ENCODE measurements at places on chromosomes 5 and 9. TPM values are rescaled to one million over a fixed set of nuclear protein-coding genes. Genes with fewer than 3 reads are reported as not detected.

SLC1A3 gene
- not detected for total RNA-seq

TRIM36 gene
- total RNA-seq = 2.4 TPM

IL13 gene
- total RNA-seq = not detected

RICTOR gene
- 27.8 TPM for total RNA-seq

TYRP1 gene
- total RNA-seq = not detected

CAMK4 gene
- total RNA-seq = 5.8 TPM

PTPRD gene
- total RNA-seq = 1.3 TPM

GRCh38 chr9:136997830-136998234, 1.5 kb upstream of the CLIC3 start:
- DNase-seq = no peak

GRCh38 chr9:20562051-20562450, 60.2 kb downstream of the MLLT3 start:
- no peak for DNase-seq

- DNase-seq = no peak
Measured at GRCh38 chr5:16842896-16843295, 93.2 kb downstream of the MYO10 start.

GRCh38 chr5:160036243-160036642, 27.3 kb downstream of the TTC1 start:
- no peak for DNase-seq

GRCh38 chr9:98121058-98121457, 2.0 kb upstream of the TRIM14 start:
- DNase-seq = no peak

DNA sequence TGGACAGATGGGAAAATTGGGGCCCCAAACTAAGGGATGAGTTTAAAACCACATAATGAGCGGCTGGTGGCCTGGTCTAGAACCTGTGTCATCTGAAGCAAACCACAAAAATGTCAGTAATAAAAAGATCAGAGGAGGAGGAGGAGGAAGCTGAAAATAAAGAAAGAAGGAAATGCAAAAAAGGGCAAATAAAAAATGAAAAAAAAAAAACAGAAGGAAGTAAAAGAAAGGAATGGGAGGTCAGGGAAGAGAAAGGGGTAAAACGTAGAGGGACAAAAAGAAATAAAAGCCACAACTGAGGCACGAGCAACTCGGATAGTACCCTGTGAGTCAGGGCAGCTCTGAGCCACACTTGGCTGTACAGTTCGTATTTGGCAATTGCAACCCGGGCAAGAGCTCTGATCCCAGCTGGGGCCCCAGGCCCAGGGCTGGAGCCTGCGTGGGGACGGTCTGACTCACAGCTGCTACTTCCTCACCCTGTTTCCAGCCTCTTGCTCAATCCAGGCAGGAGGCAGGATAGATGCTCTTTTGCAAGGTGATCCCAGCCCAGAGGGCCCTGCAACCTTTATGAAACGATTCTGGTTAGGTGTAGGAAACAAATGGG, 137.9 kb upstream of the TRIM32 start:
- DNase-seq = no peak

- DNase-seq = no peak
Measured at GRCh38 chr5:14598225-14598624, 16.6 kb downstream of the OTULINL start.

GRCh38 chr5:150261231-150261630, 28.3 kb downstream of the CAMK2A start:
- DNase-seq = no peak
